HFFc6 (cell line): ENCODE measurements at places on chromosomes 7 and 10.

GRCh38 chr10:103787331-103787730, 68.0 kb downstream of the SH3PXD2A start:
- no peak for DNase-seq

- DNase-seq = no peak
These were observed 23.5 kb downstream of the SGMS1 start for GRCh38 chr10:50600286-50600685.

DNA sequence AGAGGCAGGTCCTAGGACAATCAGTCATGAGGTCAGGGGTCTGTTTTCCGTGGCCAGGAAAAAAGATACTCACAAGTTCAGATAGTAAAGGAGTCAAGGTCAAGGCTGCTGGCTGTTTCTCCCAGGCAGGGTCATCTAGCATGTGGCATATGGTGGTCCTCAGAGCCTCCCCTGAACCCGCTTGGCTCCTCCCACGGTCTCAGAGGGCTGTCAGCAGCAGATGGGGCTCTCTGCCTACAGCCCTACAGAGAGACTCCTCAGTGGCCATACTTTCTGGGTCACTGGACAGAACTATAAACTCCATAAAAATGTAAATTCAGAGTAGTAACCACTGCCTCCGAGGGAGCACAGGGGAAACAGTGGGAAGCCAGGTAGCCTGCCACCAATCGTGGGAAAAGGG, 11.3 kb upstream of the DRGX start:
- no peak for DNase-seq

GRCh38 chr7:28315565-28316410, 96.5 kb upstream of the CREB5 start:
- no peak for DNase-seq

DNA sequence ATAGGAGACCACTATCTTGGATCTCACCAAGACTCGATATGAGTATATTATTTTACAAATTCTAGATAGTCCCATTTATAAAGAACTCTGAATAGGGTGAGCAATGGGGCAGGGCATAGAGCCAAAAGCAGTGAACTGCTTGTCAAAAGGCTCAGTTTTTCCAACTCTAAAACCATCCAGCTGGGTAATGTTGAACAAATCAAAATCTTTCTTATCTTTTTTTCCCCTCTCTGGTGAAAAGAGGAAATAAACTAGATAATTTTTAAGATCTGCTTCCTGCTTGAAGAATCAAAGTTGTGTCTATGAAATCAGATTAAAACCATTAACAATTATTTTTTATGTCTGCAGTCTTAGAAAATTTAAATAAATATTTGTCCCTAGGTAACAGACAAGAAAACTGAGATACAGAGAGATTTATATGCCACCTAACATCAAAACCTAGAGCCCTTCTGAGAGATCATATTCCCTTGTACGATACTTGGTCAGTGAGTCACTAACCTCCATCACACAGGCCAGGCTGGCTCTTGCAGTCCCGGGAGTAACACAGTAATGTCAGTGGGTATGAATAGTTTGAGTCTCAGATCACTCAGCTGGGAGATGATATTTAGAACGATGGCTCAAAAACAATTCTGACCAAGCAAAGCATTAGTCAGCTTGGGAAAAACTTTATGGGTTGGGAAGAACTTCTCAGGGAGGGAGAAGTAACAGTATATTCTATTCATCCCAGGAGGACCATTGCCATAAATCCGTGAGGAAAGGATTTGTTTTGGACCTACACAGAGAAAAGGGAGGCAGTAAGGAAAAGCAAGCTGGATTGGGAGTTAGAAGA, 178.8 kb downstream of the REEP3 start:
- peak; percentile 96 for DNase-seq

GRCh38 chr7:102064361-102065025, 222.2 kb upstream of the SH2B2 start:
- no peak for DNase-seq

GRCh38 chr10:129332476-129332875, 134.6 kb upstream of the MGMT start:
- no peak for DNase-seq

DNA sequence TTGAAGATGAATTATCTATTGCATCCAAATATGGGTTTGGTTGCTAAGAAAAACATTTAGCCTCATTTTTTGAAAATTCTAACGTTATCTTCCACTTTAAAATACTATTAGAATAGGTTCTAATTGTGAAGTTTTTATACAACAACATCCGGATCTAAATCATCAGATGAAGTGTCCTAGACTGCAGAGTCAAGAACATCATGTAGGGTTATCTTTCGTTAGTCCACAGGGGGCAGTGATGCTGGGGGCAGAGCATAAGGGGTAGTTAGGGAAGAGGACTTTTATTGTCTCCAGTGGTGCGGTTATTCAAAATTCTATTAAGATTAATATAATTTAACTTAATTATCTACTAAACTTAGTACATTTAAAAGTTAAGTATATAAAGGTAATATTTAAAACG, 990.6 kb upstream of the PHF14 start:
- no peak for DNase-seq

DNA sequence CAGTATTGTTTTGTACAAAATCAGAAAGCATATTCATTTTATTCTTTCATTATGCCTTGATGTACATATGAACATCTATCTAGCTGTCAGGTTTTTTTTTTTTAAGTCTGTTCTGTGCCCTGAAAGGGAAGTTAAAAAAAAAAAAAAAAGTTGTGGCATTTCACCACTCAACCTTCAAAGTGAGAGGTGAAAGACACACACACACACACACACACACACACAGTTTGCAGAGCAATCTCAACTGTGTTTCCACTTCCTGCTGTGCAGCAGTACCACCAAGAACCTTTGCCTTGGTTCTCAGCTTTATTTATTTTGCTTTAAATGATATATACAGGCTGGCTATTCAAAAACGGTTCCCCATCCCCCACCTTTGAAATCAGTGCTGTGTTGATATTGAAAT, 955.6 kb downstream of the GATA3 start:
- DNase-seq = no peak

DNA sequence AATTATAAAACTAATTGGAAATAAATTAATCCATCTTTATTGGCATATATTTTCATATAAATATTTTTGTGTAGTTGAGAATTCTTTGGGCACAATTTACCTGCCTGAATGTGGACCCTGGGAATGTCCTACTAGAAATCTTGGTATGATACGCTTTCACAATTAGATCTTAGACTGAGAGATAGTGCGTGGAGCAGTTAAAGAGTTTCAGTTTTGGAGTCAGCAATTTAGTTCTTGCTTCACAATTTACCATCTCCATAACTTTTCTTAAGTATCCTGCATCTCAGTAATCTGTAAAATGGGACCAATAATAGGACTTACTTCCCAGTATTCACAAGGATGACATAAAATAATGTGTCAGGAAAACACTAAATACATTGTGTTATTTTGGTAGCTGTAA, 2.0 kb downstream of the MTPN start:
- DNase-seq = no peak

DNA sequence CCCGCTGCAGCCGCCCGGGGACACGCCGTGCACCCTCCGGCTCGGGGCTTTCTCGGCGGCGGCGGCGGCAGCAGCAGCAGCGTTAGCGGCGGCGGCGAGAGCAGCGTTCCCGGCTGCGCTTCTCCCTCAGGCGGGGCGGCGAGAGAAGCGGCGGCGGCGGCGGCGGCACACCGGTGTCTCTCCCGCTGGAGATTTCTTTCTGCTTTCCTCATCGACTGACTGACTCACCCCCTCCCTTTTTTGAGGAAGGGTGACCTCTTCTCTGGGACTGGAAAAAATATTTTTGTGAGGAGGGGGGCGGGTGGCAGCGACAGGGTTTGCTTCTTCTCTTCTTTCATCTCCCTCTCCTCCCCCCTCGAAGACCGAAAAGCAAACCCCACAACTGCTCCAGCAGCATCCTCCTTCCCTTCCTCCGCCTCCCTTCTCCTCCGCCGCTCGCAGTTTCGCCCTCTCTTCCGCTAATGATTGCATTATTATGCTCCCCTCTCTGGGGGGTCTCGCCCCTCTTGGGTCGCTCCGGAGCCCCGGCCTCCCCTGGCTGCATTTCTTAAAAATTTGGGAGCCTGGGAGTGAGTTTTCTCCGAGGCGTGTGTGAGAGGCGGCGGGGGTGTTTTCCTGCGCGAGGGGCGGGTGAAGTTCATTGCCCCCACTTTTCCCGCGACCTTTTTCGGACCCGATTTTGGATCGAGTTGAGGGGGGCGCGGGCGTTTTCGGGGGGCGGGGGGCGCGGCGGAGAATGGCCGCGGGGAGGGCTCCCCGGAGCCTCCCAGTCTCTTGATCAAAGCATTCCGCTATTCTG, 411 bp downstream of the AUTS2 start:
- DNase-seq = no peak

GRCh38 chr10:26448706-26449435, 10.7 kb downstream of the APBB1IP start:
- DNase-seq = no peak

DNA sequence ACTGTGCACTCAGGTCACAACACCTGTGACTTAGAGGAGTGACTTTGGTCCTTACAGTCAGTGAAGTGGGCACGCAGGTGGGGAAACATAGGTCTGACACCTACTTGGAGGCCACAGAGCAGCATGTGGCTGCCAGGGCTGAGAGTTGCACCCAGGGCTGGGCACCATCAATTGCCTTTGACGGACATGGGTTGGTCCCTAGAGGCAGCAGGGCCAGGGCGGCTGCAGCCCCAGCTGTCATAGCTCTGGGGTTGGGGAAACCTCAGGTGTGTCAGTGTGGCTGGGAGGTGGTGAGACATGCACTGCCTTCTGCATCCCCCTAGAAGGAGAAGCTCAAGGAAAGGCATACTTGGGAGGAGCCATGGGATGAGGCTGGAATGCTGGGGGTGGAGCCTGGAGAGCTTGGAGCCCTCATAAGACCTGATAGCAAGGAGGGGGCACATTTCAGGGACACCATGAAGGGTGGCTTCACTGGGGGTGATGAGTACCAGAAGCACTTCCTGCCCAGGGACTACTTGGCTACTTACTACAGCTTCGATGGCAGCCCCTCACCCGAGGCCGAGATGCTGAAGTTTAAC, at the start of gene INMT:
INMT (plus strand) TSS at position 440 of the 578 bp plus-strand sequence; CDS start at position 456, 16 bp downstream.
- DNase-seq = no peak

DNA sequence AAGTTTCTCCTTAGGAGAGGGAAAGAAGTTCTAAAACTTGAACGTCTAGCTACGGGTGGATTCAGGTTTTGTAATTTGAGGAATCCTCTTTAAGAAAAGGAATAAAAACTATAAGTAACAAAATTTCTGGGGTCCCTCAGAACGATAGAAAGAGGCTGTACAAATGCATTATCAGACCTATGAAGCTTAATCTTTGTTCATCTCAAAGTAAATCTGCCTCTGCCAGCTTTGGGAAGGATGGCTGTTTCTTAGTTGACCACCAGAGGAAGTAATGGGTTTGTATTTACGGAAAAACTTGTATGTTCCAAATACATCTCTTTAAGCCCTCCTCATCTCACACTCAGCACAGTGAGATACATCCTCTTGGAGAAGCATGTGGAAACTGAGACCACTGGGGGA, 864 bp downstream of the PSTK start:
- peak; percentile 60 for DNase-seq

DNA sequence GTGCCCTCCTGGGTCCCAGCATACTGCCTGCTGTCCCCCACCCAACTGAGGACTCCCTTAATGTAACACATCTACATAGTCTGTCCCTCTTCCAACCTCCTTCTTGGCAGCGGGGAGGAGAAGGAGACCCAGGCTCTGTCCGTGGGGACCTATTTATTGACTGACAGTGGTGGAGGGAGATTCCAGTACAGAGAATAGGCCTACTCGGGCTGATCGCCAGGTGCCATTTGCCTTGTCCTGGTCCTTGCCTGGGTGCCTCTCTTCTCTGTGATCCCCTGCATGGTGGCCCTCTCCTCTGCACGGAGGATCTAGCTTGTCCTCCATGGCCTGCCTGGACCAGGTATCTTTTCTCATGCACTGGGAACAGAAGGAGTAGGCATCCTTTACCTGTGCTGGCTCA, 17.0 kb downstream of the GHRHR start:
- DNase-seq = no peak

- DNase-seq = peak; percentile 65
These were observed 967 bp upstream of the GLI3 start for GRCh38 chr7:42237811-42238541.

DNA sequence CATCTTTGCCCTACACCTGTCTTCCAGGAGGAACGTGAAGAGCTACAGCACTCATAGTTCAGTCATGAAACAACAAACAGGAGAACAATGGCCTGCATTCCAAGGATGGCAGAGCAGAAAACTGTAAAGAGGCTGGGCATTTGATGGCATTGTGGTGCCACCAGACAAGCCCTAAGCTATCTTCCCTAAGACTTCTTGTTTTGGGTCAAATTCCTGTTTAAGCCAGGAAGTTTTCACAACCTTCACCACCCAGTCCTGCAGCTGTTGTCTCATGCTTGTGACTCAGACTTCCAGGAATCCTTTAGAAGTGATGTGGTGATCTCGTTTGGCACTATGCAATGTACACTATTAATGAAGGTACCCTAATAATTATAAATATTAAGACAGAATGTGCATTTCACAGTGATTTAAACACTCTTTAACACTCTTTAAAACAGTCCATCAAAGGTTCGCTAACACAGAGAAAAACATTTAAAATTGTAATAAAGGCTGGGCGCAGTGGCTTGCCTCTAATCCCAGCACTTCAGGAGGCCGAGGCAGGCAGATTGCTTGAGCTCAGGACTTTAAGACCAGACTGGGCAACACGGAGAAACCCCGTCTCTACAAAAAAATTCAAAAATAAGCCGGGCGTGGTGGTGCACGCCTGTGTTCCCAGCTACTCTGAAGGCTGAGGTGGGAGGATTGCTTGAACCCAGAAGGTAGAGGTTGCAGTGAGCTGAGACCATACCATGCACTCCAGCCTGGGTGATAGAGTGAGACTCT, 2.7 kb upstream of the HERPUD2 start:
- DNase-seq = peak; percentile 67

DNA sequence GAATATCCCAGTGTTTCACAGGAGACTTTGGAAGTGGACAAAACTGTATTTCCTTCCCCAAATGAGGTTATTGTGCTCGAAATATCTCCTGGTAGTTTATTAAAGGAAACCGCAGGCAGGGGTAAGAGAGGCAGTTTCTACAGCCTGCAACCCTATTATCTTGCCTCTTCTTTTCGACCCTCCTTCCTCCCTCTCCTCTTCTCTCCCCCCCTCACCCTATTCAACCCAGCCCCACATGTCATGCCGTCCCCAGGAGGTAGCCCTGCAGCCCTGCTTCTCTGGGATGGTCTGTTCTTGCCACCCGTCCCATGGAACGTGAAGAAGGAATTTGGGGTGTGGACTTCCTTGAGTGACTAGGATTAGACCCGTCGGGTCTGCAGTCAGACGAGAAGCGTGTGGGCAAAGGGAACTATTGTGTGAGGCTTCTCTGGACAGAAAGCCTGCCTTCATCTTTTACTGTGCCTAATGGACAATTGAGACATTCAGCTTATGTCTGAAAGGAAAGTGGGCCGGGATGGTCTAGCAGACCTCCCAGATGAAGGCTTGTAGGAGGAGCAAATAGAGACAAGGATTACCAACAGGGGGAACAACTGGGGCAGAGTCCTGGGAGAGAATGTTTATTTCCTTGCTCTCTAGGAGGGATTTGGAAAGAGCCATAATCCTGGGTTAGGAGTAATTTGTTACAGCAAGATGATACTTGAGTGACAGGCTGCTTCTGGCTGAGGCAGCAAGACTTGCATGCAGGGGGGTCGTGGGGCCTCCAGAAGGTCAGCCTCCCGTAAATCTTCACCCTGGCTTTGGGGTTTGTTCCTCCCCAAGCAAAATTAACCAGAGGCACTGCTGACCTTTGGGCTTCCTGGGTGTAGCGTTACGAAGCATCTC, 77.8 kb downstream of the TCF7L2 start:
- DNase-seq = no peak
